Natural killer cell (primary cell): ENCODE measurements at places on chromosomes 13 and 19. TPM values are rescaled to one million over a fixed set of nuclear protein-coding genes. Genes with fewer than 3 reads are reported as not detected.

- no peak for DNase-seq
These were observed 88.1 kb downstream of the TSHZ3 start for GRCh38 chr19:31261019-31261602.

GRCh38 chr19:4186087-4186993 lies 3.9 kb downstream of the ANKRD24 start:
- peak; percentile 83 for DNase-seq

DNA sequence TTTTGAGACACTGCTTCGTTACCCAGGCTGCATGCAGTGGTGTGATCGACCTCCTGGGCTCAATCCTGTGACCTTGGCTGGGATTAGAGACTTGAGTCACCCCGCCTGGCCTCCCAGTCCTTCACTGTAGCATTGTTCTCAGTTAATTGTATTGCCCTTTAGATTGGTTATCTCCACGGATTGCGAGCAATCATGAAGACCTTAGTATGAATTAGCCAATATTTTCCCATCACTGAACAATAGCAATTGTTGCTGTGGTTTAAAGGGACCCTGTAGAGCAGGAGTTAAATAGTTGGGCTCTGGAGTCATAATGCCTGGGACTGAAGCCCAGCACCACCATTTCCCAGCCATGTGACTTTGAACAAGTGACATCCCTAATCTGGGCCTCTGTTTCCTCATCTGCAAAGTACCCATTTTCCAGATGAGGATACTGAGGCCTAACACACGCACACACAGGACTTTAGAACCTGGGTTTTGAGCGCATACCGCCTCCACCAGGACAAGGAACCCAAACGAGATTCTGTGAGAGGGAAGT lies 8.4 kb downstream of the PPP1R14A start:
- no peak for DNase-seq

CCNA1 gene
- total RNA-seq, result 0.20 TPM

CGB2 gene
- not detected for total RNA-seq

DNA sequence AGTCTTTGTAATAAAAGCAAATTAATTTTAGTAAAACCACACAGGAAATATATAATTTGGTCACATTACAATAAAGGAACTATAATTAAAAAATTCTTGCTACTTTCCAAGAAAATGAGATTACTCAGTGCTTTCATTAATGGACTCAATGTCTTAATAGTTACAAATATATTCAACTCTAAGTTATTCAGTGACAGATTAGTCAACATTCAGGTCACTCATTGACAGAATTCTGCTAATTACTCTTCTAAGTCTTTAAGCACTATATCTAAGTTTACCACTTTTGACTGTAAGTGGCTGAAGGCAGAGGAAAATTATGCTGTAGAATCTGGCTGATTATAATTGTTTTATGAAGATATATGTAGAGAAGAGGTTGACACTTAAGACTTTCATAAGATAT lies 1365.0 kb downstream of the EFNB2 start:
- no peak for DNase-seq

EPS8L1 gene
- total RNA-seq, result 8.8 TPM
